ENCODE measurements at places on chromosomes 5 and 9. TPM values are rescaled to one million over a fixed set of nuclear protein-coding genes. Genes with fewer than 3 reads are reported as not detected.

- no peak for DNase-seq
Measured at GRCh38 chr9:36423206-36423605, 23.1 kb upstream of the RNF38 start.

DNA sequence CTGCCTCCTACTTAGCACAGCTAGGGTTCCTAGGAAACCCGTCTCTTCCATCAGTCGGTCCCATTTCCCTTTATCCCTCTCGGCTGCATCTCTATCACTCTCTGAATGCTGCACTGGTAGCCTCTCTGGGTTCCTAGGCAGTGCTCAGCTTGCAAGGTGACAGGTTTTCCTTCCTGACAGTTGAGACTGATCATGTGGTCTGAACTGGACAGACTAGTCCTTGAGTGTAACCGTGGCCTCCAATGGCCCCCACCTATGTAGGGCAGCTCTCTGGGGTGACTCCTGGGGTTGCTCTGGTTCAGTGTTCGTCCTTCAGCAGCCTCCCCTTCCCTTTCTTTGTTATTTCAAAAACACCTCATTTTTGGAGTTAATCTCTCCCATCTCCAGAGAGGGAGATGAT, 3.8 kb downstream of the TMEM8B start:
- peak; percentile 37 for DNase-seq

DNA sequence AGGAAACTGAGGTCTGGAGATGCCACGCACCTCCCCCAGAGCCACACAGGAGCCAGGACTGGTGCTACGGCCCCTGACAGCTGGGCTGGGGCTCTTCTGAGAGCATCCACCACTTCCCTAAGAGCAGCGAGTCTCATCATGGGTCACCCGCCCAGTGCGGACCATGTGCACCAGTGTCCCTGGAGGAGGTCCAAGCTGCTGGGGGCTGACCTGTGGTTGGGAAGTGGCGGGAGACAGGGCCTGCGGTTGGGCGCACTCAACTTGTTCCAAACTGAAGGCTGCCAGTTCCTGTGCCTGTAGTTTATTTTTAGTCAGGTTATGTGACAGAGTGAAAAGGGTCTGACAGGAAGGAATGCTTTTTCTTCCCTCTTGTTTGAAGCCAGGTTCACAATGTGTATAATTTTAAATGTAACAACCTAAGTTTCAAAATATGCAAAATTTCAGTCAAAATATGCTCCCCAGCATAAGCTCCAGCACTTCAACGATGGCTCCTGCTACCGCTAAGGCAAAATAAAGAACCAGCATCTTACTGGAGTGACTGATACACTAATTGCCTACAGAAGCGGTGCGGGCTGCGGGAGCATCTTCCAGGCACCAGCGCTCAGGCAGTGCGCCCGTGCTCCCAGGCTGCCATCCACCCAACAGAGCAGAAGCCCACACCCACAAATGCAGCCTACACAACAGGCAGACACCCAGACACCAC, 14.8 kb downstream of the BARHL1 start:
- DNase-seq: no peak

GRCh38 chr9:110767559-110768063, 99.0 kb downstream of the MUSK start:
- DNase-seq: peak; percentile 57

GRCh38 chr9:121640491-121641223, 10.8 kb upstream of the DAB2IP start:
- DNase-seq: no peak

The CCIN gene
- polyA plus RNA-seq: 0.15 TPM

DNA sequence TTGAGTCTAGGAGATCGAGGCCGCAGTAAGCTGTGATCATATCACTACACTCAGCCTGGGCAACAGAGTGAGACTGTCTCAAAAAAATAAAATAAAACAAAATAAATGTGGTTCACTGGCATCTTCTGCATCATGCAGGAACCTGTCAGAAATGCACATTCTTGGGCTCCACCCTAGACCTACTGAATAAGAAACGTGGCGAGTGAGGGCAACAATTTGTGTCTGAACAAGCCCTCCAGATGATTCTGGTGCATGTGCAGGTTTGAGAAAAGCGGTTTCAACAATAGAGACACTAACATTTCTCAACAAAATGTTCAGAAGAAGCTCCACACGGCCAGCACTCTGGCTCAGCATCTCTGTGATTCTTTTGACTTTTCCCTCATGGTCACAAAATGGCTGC, 42.8 kb upstream of the CPEB4 start:
- DNase-seq: no peak

The CETN3 gene
- polyA plus RNA-seq: 15.7 TPM

The TMEM252 gene
- not detected for polyA plus RNA-seq

The TLX3 gene
- polyA plus RNA-seq: not detected

The NOXA1 gene
- 11.7 TPM for polyA plus RNA-seq

DNA sequence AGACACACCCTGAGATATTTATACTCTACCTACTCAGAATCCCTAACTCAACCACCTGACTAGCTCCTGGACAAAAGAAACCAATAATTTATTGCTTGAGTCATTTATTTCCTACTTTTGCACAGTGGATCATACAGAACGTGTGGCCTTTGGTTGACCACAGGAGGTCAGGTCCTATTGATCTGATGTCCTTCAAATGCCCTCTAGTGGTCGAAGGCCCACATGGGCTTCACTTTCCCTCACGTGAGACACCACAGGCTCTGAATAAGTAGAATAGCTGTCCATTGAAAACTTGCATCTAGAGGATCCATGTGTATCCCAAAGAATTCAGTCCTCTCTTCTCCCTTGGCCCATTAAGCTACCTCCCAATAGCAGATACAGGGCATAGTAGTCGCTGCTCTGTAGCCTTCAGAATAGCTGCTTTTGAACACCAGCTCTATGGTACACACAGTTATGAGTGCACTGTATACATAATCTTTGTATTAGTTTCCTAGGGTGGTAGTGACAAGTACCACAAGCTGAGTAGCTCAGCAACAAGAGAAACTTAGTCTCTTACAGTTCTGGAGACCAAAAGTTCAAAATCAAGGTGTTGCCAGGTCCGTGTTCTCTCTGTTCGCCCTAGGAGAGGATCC, 177.6 kb upstream of the SMARCA2 start:
- peak; percentile 34 for DNase-seq

The PRRC1 gene
- polyA plus RNA-seq: 22.9 TPM

DNA sequence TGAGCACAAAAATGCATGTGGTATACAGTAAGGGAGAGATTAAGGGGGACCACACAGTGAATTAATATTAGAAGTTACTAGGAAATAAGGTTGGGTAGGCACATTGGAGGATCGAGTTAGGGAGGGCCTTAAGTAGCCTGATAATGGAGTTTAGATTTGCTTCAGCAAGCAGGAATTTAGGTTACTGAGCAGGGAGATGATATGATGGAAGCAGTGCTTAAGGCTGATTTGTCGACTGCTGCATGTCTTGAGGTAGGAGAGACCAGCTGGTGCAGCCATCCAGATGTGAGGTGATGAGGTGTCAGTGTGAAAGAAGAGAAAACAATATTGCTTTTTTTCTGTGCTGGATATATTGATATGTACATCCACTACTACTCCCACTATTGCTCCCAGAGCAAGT, 55.2 kb upstream of the ACTBL2 start:
- DNase-seq: no peak

The TRMO gene
- polyA plus RNA-seq: 13.8 TPM

GRCh38 chr9:127393645-127394044, 3.3 kb upstream of the SLC2A8 start:
- DNase-seq: no peak

- DNase-seq: no peak
Measured at GRCh38 chr9:123157221-123157620, 111.2 kb downstream of the STRBP start.

DNA sequence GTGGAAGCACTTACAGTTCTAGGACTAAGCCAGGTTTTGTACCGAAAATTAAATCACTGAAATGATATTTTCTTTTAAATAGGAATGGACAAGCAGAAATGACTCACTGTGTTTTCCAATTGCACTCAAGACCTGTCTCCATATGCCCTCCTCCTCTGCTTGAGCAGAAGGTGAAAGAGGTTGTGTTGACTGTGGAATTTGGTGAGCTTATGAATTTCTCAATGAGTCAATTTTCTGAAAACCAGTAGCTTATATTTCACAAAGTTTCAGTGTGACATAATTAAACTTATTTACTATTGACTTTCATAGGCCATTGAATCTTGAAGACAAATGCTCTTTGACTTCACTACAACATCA, 249.9 kb downstream of the NPR3 start:
- no peak for DNase-seq

The DBH gene
- polyA plus RNA-seq: 0.08 TPM

DNA sequence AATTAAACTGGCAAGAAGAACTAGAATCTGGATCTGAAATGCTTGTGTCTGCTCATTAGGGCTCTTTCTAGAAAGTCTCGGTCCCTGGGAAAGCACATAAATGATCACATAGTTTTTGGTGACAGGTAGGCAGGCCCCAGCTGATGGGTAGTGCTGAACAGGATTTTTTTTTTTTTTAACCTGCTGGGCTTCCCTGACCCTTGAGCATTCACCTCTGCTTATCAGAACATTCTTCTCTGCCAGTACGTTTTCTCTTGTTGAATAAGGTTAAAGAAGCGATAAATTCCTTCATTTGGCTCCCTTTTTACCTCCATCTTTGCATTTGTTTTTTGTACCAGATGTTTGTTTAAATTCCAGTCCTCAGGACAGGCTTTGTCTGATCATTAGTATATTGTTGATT, 8.8 kb downstream of the KDM4C start:
- no peak for DNase-seq

- DNase-seq: no peak
Measured at GRCh38 chr5:145027286-145027685, 807.9 kb downstream of the PRELID2 start.

The SLCO4C1 gene
- 3.8 TPM for polyA plus RNA-seq

DNA sequence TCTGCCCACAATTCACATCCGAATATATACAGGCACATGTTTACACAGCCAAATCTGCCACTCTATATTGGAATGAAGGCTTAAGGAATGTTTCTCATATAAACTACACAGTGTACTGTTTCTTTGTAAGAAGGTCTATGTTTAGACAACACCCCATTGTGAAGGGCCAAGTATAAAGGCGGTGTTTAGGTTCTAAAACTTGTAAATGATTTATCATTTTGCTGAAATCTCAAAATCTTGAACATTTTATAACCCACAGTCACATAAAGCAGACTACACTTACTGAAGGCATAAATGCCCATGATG, 94.0 kb downstream of the ZNF608 start:
- peak; percentile 71 for DNase-seq

- no peak for DNase-seq
Measured at GRCh38 chr5:107301999-107302398, 368.7 kb downstream of the EFNA5 start.

DNA sequence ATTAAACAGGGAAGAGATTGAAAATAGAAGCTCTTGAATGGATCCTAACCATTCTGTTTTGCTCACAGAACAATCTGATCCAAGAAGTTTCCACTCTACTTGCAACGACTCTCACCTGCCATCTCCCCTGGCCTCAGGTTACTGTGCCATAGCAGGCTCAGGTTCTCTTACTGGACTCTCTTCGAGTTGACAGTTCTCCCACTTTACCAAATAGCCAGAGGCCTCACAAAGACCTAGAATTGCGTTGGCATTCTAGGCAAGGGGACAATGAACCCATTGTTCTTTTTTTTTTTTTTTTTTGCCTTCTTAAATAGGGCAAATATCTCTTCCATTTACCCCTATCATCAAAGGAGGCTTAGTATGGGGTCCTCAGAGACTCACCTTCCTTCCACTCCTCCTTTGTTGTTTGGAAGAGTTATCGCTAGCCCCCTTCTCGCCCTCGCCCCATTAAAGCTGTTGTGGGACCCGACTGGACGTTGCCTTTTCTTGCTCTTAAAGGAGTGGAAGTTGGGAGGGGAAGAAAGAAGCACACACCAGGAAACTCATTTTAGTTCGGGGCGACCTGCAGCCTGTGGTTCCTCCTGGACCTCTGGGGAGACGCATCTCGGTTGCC, 688 bp upstream of the PLPPR1 start:
- no peak for DNase-seq

- no peak for DNase-seq
Measured at GRCh38 chr9:120265791-120266190, 314.2 kb downstream of the CDK5RAP2 start.
